ENCODE measurements at places on chromosomes 7 and 10.

DNA sequence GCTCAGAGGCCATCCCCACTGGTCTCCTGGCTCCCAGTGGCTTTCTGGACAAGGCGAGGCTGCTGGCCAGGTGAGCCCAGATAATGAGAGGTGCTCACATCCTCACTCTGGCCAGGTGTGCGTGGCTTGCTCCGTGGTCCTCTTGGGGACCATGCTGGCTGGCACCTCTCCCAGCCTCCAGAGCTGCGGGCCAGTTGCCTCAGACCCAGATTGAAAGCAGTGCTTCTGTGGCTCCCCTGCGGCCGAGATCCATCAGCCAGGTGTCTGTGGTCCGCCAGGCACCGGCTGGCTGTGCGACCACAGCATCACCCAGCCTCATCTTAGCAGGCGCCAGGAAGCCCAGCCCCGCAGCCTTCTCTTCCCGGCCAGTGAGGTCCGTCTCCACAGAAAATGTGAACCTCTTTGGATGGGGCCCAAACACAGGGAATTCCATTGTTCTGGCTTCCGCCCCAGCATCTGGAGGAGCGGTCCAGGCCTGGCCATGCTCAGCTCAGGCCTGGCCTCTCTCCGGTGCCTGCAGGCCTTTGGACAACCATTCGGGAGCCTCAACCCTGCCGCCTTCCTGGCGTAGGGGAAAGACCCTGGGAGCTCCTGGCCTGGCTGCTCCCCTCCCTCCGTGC lies 5.2 kb upstream of the TTYH3 start:
- peak; percentile 83 for DNase-seq

DNA sequence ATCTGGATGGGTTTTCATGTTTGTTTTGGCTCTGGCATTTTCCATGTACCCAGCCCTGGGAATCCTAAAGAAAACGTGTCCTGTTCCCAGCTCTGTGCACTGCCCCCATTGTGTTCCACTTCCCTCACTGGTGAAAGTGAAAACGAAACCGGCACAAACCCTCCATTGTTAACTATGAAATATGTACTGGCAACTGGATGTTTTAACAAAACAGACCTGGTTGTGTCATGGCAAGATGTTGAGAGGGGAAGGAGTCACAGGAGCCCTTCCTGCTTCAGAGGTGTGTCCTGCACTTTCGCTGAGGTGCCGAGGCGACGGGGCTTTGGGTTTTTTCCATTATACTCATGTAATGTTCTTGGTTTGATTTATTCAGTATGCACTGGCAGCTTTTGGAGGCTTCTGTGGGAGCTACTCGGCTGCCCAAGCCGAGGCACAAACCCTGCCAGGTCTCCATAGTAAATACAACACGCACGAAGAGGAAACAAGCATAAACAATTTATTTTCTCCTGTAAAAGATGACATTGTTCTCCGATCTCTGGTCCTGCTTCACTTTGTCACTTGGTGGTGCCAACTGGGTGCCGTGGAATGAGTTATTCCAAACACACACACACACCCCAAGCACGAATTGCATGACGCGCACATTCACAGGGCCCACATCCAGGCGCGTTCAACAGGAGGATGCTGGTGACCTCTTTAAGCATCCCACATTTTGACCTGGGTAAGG lies 118.2 kb downstream of the CDK6 start:
- peak; percentile 77 for DNase-seq

GRCh38 chr7:24476227-24476626 lies 97.0 kb upstream of the PALS2 start:
- DNase-seq: no peak

GRCh38 chr7:115037128-115037802 lies 115.4 kb downstream of the MDFIC start:
- DNase-seq: no peak

DNA sequence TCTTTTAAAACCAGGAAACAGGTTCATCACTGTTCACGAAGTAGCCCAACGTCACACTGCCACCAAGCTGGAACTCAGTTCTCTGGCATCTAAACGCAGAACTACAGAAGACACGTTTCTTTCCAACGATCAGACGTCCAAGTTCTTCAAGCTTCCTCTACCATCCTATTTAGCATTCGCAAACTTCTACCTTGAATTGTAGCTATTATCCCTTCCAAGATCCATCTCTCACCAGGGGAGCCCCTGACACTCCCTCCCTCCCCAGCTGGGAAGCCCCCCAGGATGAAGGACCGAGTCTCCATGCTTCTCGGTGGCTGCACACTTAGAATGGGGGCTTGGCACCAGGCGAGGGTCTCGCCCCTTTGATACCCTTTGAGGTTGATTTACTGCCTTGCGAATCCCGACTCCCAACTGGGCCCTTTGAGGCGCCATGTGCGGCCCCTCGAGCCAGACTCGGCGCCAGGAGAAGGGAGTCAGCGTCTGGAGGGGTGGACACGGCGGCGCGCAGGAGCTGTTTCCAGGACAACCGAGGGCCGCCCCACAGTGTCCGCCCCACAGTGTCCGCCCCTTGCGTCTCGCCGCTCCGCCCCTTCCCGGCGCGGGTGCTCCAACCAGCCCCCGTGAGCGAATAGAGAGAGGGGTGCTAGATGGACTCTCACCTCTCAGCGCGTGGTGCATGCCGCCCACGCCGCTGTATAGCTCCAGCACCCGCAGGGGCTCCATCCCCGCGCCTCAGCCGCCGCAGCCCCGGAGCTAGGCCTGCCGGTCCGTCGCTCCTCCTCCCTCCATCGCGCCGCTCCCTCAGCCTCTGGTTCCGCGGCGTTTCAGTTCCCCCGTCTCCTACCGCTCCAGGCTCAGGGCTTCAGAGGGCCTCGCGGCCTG lies at the start of gene TRDMT1:
TRDMT1 (minus strand) TSS at position 761 of the 882 bp plus-strand sequence; CDS start at position 723, 38 bp downstream.
- peak; percentile 85 for DNase-seq

DNA sequence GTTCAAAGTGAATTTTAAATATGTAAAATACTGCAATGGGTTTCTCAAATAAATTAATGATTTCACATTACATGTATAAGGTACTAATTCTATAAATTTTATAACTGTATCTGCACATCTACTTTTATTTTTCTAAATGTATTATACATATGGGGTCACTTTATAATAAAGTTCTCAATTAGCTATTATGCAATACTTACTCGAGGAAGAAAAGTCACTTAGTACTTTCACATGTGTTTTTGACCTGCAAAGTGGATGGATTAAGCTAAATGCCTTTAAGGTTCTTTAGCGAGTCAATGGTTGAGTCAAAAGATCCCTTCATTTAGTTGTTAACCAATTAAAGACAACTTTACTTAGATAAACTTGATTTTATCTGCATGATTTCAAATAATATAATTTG lies 437.8 kb downstream of the ANKRD7 start:
- no peak for DNase-seq

DNA sequence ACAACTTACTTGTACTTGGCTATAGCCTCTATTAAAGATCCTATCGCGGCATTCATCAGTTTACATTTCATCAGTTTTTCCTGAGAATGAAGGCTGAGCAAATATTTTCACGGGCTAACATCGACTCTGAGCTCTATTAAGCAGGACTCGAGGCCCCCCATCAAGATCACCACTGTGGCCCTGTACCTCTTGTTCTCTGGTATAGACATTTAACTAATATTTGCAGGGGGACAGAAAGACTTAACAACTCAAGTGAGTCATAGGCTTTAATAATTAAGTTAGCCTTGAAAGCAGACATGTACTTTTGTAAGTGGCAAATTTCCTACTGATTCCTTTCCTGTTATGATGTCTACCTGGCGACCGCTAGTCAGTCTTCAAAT lies 45.4 kb downstream of the DOCK4 start:
- DNase-seq: no peak

GRCh38 chr7:101177644-101178043 lies 2.4 kb downstream of the NAT16 start:
- no peak for DNase-seq

- no peak for DNase-seq
Measured at GRCh38 chr7:84017651-84018050, 176.9 kb downstream of the SEMA3A start.

DNA sequence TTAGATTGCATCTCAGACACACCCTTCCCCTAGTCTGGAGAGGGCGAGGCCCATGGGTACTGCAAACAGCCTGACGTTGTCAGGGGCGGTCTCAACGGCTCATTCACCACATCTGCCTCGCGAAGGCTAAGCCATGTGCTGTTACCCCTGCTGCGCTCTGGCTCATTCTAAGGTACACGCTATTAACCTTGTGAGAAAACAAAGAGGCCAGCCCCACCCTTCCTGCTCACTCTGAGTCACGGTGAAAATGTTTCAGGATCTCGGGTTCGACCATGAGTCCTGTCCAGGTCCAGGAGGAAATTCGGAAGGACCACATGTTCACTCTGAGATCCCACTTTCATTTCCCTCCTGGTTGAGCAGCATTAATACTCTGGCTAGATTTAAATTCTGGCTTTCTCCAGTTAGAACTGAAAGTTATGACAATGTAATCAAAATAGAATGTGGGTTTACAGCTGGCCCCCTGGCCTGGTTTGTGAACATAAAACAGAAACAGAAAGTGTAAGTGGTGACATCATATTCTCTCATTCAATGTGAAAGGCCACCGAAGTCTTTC lies 55.2 kb downstream of the EGFR start:
- DNase-seq: peak; percentile 61

DNA sequence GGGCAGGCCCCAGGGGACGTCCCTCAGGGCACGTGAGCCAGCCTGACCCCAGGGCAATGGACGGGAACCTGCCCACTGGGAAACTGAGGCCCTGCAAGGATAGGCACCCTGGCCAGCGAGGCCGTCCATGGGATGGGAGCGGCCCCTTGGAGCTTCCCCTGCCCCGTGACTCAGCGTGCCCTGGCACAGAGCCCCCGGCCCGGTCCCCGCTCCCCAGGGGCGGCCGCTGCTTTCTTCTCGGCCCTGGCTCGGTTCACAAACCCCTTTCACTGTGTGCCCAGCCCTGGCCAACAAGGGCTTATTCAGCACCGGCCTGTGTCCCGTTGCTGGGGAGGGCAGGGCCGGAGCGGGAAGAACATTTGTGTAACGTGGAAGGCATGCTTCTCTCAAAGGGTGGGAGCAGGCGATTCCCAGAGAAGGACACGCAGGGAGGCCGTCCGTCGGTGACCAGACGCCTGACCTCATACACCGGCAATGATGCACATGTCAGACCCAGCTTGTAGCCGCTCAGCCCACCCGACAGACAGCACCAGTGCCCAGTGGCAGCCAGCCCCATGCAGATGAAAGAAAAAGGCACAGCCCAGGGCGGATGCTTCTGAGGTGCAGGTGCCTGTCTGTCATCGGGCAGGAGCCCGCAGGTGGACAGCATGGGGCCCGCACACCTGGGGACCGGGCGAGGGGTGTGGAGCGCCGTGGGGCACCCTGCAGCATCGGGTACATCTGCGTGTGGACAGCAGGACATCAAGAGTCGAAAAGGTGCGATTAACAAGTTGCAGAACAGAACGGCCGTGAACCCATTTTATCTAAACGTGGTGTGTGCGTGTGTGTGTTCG lies 94.5 kb downstream of the PDGFA start:
- DNase-seq: no peak

DNA sequence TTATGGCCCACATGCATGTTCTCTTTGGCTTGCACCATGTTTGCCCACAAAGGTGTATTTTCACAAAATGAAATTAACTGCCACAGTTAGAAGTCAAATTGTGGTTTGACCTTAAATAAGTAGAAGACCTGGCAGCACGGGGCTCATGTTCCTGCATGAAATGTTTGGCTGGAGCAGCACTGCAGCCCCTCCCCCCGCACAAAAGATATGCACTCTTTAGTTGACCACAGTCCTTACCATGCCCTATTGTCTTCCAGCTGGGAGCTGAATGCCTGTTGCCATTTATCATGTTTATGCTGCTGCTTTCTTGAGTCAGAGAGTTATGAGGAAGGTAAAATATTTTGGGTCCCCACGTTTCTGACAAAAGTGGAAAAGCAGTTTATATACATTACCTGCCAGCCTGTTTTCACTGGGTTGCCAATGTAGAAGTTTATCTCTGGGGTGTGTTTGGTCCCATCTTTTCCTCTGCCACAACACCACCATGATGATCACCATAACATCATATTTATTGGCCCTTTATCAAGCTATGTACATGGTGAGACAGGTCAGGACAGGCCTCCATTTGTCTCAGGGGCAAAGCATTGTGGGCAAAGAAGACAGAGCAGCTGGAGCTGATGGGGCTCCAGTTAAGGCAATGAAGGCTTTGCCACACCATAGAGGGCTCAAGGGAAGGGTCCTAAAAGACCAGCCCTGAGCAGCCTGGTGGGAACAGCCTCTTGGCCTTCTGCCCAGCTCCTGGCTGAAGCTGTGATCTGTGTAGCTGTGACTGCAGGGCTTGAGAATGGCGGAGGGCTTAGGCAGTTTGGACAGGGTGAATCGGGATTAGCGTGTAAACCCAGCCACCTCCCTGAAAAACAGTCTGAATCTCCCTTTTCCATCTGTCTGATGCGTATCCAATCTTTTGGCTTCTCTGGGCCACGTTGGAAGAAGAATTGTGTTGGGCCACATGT lies 5.4 kb downstream of the PRF1 start:
- DNase-seq: no peak

DNA sequence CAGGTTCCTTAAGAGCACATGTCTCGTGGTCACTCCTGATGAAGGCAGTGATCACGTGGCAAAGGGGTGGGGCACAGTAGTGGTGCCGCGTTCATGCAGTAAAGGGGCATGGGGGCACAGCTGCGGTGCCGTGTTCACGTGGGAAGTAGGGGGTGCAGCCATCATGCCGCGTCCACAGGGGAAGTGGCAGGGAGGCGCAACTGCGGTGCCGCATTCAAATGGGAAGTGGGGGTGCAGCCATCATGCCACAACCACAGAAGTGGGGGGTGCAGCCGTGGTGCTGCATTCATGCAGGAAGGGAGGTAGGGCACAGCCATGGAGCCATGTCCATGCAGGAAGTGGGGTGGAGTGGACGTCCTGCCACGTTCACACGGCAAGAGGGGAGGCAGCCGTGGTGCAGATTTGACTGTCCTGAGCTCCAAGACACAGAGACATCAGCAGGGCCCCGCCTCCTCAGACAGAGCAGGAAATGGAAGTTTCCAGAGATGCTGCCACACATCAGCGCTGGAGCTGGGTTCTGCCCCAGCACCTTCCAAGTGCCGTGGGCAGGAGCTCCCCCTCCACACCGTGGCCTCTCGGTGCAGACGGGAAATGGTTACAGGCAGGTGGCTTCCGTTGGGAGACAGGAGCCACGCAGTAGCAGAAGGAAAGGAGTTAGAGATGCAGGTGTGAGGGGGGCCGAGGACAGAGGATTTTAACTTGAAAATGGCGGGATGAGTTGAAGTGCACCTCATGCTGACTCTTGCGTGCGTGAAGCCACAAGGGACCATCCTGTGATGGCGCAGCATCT lies 95.0 kb upstream of the DDC start:
- no peak for DNase-seq

Measured in RPMI8226 (cell line).